ENCODE measurements at places on chromosomes 16 and 17.

GRCh38 chr17:69602972-69603371 lies 188.5 kb downstream of the MAP2K6 start:
- no peak for DNase-seq

- DNase-seq: no peak
These were observed 11.1 kb downstream of the PLLP start for GRCh38 chr16:57273359-57273758.

DNA sequence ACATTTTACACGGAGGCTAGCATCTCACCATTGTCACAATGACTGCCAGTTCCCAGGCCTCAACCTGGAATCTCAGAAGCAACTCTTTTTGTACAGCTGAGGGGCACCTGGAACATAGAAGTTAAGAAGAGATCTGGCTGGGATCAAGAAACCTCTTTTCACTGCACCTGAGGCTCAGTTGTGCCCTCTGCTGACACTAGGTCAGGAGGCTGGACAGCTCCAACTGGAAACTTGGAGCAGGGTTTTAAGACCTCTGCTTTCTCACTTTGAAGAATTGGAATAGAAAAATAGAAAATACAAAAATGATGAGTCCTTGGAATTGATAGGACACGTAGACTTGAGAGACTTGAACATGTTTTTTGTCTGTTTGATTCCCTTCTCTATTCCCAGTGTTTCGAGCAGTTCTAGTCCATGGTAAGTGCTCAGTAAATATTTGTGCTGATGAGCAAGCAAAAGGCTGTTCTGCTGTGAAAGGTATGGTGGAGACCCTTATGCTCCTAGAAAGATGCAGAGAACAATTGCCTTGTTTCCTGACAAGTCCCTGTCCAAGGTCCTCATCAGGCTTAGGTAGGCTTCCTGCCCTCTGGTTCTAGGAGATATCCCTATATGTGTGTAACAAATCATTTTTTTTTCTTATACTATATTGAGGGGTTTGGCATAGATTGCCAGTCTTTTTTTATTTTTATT lies 13.6 kb upstream of the PPM1D start:
- DNase-seq: no peak

DNA sequence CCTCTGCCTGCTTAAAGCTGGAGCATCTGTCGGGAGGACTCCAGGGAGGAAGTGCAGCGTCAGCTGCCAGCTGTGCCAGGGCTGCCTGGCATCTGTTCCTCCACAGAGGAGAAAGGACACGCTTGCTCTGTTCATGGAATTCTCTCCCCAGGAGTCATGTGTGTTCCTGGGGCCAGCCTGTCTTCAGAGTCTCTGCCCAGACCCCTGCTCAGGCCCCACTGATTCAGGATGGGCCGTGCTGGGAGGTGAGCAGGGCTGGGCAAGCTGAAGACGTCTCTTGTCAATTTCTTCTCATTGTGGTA lies 24.2 kb downstream of the CRISPLD2 start:
- no peak for DNase-seq

DNA sequence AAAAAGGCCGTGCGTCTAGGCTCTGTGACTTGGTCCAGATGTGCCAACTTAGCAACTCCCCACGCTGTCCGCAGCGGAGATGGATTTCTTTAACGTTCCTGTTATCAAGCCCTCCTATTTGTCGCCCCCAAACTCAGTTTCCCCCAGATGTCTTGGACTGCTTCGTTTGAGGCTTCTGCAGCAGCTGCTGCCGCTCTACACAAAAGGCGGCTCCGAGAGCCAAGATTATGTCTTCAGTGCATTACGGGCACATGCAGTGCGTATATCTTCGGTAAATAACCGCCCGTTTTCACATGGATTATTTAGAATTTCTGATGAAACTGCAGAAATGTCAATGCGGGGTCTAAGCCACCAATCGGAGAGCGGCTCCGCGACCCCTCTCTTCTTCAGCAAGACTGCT lies 240.6 kb upstream of the ZFHX3 start:
- DNase-seq: no peak

DNA sequence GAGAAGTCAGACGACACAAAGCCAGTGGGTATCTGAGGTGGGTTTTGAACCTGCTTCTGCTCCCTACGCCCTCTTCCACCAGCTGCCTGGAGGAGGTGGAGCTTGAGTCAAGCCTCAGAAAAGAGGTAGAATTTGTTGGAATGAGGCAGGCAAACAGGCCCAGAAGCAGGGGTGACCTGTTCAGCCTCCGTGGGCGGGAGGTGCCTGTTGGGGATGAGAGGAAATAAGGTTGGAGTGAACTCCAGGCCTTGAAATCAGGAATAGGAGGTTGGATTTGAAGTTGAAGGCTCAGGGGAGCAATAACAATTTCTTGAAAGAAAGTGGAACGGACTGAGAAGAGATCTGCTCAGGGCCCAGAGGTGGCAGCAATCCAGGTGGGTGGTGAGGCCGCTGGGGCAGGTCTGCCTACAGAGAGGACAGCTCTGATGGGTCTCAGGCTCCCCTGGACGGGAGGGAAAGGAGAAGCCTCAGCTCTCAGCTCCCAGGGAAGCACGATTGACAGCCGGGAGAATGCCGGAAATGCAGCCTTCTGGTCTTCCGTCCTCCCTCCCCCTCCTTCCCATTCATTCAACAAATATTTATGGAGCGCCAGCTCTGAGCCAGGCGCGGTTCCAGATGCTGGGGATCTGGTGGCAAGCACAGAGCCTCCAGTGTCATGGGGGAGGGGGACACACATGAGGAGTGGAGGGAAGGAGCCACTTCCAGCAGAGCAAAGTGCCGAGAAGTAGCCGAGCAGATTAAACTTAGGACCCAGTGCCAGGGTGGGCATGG lies 61.9 kb upstream of the CIBAR2 start:
- DNase-seq: peak; percentile 85

GRCh38 chr17:54269881-54270280 lies 447.2 kb downstream of the KIF2B start:
- no peak for DNase-seq

DNA sequence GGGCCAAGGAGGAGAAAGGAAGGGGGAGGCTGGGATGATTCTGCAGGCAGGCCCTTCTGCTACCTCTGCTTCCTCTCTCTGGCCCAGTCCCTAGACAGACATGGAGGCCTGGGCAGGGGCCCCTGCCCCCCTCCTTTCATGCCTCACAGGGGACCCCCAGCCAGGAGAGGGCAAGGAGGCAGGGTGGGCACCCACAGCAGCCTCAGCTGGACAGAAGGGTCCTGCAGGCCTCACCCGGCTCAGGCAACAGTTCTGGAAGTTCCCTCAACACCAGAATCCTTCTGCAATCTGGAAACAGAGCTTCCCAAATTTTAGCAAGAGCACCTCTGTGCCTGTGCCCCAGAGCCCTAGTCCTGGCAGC lies 8.7 kb downstream of the ARHGAP27 start:
- DNase-seq: no peak

GRCh38 chr16:46745617-46746016 lies 2.5 kb downstream of the MYLK3 start:
- DNase-seq: no peak

DNA sequence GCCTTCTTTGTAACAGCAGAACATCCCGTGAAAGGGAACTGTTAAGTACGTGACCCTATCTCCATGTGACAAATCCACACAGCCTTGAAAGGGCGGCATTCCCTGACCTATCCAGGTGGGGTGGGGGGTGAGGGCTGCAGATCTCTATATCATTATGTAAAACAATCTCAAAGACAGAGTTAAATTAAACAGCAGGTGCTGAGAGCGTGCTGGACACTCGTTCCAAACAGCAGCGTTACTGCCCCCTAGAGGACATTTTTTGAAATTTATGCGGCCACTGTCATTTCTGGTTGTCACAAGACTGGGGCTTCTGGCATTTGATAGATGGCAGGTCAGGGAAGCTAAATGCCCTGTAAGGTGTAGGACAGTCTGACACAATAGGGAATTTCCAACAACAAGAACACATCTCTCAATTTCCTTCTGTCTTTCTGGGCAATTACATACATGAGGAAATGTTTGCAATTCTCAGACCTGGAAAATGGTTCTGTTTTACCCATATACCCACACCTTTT lies 6.7 kb upstream of the SLC25A39 start:
- peak; percentile 78 for DNase-seq

- peak; percentile 48 for DNase-seq
These were observed 43.3 kb downstream of the PGS1 start for GRCh38 chr17:78421534-78422266.

Measured in RKO (cell line).